ENCODE measurements at places on chromosomes 5 and 9.

- DNase-seq, result no peak
Measured at GRCh38 chr5:7615566-7616061, 219.7 kb downstream of the ADCY2 start.

DNA sequence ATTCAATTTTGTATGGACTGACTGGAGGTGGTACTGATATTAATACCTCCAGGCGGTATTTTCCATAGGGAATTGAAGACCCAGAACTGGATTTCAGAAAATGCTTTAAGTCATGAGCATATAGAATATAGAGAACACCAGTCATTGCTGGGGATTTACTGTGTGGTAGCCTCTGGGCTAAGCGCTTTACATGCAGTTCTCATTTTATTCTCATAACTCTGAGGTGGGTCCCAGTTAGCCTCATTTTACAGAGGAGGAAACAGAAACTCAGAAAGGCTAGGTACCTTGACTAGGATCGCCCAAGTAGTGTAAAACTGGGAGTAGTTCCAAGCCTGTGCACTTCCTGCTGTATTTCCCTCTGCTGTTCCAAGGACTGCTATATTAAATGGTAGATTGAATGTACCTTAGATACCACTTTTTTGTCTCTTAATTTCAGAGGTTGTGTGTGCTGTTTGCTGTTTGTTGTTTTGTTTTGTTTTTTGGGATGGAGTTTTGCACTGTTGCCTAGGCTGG is 13.8 kb downstream of the SLC44A1 start:
- DNase-seq, result no peak

GRCh38 chr5:168093200-168093910 is 198.1 kb upstream of the WWC1 start:
- DNase-seq, result no peak

- DNase-seq, result no peak
Measured at GRCh38 chr9:468766-469426, 254.2 kb downstream of the DOCK8 start.

DNA sequence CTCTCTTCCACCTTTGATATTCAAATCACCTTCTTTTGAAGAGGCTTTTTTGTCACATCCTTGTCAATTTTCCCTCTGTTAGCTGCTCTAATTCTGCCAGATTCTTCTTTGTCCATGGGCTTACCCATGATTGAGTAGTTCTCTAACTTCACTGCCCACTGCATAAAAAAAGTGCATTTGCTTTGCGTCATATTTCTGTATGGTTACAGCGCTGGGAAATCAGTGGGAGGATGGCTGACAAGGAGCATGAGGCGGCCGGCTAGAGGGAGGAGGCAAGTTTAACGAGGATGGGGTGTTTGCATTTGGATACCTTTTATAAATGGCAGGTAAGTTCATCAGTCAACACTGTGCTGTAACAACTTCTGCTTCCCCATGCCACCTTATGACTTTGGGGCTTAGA is 116.5 kb upstream of the LHFPL2 start:
- no peak for DNase-seq

- no peak for DNase-seq
Measured at GRCh38 chr5:17204133-17204489, 13.3 kb upstream of the BASP1 start.

DNA sequence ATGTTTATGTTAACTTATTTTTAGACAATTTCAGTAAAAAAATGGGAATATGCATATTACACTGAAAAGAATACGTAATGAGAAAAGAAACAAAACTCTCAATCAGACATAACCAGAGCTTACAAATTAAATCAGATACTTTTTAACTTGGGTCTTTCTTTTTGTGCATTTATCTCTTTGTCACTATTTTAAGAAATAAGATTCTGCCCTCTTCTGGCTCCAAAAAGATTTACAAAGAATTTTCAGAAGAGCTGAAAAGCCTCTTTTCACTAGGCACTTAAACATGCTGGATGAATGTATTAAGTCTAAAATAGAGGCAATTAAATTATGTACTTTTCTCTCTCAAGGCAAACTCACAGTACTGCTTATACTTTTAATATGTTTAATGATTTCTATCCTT is 55.5 kb downstream of the CEP120 start:
- no peak for DNase-seq

- DNase-seq, result no peak
Measured at GRCh38 chr9:93648836-93649235, 72.5 kb downstream of the PHF2 start.

GRCh38 chr5:126676195-126676624 is 75.5 kb downstream of the PHAX start:
- DNase-seq, result peak; percentile 66

GRCh38 chr5:113804264-113804663 is 290.8 kb downstream of the YTHDC2 start:
- no peak for DNase-seq

DNA sequence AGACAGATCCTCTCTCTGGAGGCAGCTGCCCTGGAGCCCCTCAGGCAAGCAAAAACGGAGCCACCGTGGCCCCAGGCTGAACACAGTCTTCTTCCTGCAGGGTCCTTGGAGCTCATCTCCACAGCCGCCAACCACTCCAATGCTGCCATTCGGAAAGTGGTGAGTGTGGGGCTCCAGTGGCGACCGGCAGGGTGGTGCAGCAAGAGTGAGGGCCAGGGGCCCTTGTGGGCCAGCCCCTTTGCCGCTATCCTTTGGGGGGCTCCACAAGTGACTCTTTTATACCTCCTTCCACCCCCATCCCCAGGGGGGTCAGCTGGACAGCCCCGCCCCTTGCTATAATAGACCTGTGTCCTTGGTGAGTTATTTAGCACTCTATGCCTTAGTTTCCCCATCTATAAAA is 47.4 kb upstream of the SUSD3 start:
- no peak for DNase-seq

DNA sequence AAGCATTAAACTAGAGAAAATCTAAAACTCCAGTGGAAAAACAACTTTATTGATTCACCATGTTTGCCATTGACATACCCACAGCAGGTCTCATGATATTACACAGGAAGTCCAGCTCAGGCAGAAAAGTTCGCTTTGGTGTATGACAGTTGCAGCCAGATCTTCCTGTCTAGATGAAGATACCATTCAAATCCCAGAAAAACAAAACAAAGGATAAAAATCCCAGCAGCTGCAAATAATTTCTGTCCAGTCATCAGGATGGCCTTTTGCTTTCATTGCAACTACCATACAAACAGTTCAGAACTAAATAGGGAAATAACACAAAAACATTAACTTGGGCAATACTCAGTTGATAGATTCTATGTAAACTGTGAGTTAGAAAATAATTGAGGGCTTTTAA is 136.0 kb upstream of the NREP start:
- no peak for DNase-seq

DNA sequence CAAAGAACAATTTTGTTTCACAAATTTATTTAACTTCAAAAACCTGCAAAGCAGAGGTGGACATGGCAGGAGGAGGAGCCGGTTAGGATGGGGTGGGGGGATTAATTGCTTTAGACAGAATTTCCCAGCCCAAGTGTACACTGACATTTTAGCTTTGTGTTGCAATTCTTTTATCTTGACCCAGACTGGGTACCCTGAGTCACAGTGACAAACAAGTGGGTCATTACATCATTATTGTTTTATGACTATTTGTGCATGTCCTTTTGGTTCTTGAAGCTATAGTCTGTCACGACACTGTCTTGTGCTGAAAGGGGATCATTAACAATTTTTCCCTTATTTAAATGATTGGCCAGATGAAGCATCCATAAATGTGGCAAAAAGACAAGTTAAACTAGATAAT is 84.5 kb upstream of the VCAN start:
- DNase-seq, result no peak

DNA sequence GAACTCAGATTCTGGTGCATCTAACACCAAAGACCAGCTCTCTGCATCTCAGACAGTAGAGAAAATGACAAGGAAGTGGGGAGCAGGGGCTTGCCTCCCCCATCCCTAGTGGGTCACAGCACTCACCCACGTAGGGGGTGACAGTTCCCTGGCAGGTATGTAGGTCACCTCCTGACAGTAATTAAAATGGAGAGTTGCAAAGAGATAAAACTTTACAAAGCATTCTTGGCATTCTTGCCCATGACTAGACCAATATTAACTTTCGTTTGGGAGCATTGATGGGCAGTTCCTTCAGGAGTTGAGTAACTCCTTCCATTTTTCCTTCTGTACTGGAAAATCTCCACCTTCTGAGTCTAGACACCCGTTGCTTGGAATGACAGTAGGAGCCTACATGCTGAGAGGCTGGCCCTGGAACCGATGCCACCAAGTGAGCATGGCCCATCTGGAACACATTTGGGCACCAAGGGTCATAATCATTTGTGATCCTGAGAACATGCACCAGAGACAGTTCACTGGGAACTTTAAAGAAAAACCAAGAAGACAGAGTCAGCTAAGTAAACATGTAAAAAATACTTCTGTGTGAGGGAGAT is 81.5 kb upstream of the MSX2 start:
- DNase-seq, result no peak

GRCh38 chr5:59485107-59485506 is 408.4 kb downstream of the PDE4D start:
- DNase-seq, result no peak

- DNase-seq, result no peak
Measured at GRCh38 chr5:93355691-93356090, 225.3 kb downstream of the NR2F1-AS1 start.

DNA sequence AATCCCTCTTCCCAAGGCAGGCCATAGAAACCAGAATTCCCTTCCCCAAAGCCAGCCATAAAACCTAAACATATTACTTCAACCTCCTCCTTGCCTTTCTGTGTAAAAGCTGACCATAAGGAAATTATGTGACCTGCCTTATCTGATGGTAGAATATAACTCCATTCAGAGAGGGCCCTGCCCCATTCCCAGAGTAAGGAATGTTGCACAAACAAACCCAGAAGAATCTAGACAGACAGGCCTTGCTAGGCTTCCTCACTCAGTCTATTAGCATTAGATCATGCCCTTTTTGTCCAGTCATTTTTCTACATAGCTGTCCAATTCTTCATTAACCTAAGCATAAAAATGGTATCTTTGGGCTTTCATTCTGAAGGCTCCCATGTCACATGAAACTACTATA is 17.8 kb upstream of the IFNB1 start:
- no peak for DNase-seq

DNA sequence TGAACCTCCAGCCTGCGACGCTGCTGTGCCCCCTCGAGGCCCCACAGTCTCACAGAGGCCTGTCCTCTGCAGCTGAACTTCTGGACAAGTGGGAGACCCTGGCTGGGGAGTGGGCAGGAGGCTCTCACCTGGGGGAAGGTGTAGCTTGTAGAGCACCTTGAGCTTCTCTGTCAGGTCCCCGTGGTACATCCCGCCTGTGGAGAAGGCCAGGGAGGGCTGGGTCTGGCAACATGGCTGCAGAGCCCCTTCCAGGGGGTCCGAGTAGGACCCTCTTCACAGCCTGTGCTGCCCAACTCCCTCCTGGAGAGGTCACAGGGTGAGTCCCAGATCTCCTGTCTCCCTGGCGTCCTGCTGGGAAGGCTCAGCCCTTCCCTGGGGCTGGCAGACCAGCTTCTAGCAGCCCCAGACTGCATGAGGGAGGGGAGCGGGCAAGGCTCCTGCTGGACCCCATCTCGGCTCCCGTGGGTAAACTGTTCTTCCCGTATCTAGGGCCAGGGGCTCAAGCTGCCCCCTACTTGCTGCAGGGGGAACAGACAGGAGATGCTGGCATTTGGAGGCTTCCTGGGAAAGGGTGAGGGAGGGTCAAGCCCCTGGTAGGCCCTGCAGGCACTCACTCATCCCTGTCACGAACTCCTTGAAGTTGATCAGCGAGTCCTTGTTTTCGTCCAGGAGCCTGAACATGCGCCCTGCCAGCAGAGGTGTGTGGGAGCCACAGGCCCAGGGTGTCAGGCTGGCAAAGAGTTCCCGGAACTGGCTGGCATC is 11.2 kb upstream of the MRNIP start:
- peak; percentile 10 for DNase-seq

GRCh38 chr9:97124256-97124655 is 85.3 kb upstream of the CTSV start:
- no peak for DNase-seq

- DNase-seq, result no peak
Measured at GRCh38 chr5:172185096-172185461, 2.9 kb downstream of the STK10 start.

DNA sequence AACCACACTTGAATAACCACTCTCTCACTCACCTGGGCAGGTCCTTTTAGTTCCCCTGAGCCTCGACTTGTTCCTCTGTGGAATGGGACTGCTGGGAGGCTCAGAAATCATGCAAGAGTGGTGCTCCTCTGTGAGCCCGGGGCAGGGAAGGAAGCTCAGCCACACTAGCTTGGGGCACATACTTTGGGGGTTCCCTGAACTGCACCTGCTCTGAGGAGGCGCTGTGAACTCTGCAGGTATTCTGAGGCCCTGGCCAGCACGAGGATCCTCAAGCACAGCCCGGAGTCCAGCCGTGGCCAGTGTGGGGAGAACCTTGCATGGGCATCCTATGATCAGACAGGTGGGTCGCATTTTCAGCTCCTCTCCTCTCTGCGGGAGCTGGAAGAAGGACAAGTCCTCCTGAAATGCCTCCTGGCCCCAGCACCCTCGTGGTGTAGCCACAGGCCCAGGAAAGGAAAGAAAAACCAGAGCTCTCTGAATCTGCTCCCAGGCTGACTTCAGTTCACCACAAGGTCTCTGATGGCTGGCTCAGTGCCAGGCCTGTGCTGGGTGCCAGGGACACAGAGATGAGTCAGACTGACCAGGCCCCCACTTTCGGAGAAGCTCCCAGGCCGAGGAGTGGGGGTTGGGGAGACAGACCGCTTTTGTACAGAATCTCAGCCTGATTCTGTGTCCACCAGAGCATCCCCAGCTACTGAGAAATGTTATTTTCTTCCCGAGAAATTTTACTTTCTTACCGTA is 11.9 kb downstream of the GLIPR2 start:
- DNase-seq, result no peak

GRCh38 chr9:73104342-73104741 is 47.3 kb upstream of the ANXA1 start:
- DNase-seq, result no peak

DNA sequence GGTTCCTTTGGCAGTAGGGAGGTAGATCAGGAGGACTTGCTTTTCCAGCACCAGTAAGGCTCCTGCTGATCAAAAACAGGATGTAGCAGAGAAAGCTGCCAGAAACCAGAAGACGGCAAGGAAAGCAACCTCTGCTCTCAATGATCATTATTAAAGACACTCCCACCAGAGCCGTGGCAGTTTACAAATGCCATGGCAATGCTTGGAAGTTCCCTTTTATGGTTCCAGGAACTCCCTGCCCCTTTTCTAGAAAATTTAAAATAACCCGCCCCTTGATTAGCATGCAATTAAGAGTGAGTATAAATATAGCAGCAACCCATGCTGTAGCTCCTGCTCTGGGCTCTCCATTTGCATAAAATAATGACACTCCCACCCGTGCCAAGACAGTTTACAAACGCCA is 16.1 kb downstream of the EQTN start:
- DNase-seq, result no peak

GRCh38 chr5:136766456-136766855 is 401.1 kb upstream of the TRPC7 start:
- no peak for DNase-seq

GRCh38 chr5:50699737-50700136 is 33.3 kb downstream of the PARP8 start:
- DNase-seq, result no peak

GRCh38 chr5:12169536-12169935 is 265.3 kb upstream of the CTNND2 start:
- no peak for DNase-seq
